ENCODE measurements at places on chromosomes 2 and 18. TPM values are rescaled to one million over a fixed set of nuclear protein-coding genes. Genes with fewer than 3 reads are reported as not detected.

- H3K4me1 ChIP-seq: no peaks in the 10 kb centered on the region
- H3K27me3 ChIP-seq: no peaks in the 10 kb centered on the region
- no peak overlapping the region for H3K27ac ChIP-seq
- no peak overlapping the region for H3K4me3 ChIP-seq
These were observed 55.7 kb downstream of the ARHGEF33 start for GRCh38 chr2:38945372-38945771.

- no peak for DNase-seq
- H3K27ac ChIP-seq: no peak overlapping the region
- no peaks in the 10 kb centered on the region for H3K36me3 ChIP-seq
- no peak overlapping the region for H3K4me3 ChIP-seq
- no peaks in the 10 kb centered on the region for H3K27me3 ChIP-seq
These were observed 17.8 kb upstream of the MPPE1 start for GRCh38 chr18:11925800-11926481.

- no peak overlapping the region for H3K27ac ChIP-seq
- H3K4me1 ChIP-seq: no peaks in the 10 kb centered on the region
- no peaks in the 10 kb centered on the region for H3K27me3 ChIP-seq
- H3K4me3 ChIP-seq: no peak overlapping the region
- no peak for DNase-seq
These were observed 2005.9 kb upstream of the CELF4 start for GRCh38 chr18:39571511-39571910.

The RPL31 gene
- total RNA-seq: 511 TPM

- no peak for DNase-seq
- no peaks in the 10 kb centered on the region for H3K27me3 ChIP-seq
- no peak overlapping the region for H3K27ac ChIP-seq
- H3K4me1 ChIP-seq: no peaks in the 10 kb centered on the region
- H3K36me3 ChIP-seq: no peaks in the 10 kb centered on the region
These were observed 157.4 kb downstream of the MYO3B start for GRCh38 chr2:170335351-170335750.

DNA sequence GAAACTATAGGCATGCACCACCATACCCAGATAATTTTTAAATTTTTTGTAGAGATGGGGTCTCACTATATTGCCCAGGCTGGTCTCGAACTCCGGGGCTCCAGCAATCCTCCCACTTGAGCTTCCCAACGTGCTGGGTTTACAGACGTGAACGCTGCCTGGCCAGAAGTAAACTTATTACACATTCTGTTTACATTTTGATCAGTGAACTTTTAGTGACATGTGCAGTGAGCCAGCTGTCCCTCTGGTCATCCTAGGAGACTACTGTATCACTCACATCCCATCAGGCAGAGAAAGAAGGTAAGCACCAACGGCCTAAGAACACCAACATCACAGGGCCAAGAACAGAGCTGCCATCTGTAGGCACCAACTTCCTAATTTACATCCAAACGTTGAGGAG lies 22.2 kb downstream of the NDUFA10 start:
- no peak overlapping the region for H3K4me3 ChIP-seq
- no peak overlapping the region for H3K27ac ChIP-seq
- H3K27me3 ChIP-seq: no peaks in the 10 kb centered on the region
- DNase-seq: no peak
- no peaks in the 10 kb centered on the region for H3K4me1 ChIP-seq

The TTC27 gene
- 23.2 TPM for total RNA-seq

The SH3RF3 gene
- 37.4 TPM for total RNA-seq

- H3K27ac ChIP-seq: no peak overlapping the region
- H3K36me3 ChIP-seq: no peaks in the 10 kb centered on the region
- DNase-seq: no peak
- H3K4me3 ChIP-seq: no peak overlapping the region
- no peaks in the 10 kb centered on the region for H3K27me3 ChIP-seq
- H3K4me1 ChIP-seq: no peaks in the 10 kb centered on the region
These were observed 2193.8 kb upstream of the PIK3C3 start for GRCh38 chr18:39761273-39761672.

The SLC38A11 gene
- total RNA-seq: 2.0 TPM

The TMEM247 gene
- not detected for total RNA-seq

The RAMP1 gene
- total RNA-seq: 525 TPM

DNA sequence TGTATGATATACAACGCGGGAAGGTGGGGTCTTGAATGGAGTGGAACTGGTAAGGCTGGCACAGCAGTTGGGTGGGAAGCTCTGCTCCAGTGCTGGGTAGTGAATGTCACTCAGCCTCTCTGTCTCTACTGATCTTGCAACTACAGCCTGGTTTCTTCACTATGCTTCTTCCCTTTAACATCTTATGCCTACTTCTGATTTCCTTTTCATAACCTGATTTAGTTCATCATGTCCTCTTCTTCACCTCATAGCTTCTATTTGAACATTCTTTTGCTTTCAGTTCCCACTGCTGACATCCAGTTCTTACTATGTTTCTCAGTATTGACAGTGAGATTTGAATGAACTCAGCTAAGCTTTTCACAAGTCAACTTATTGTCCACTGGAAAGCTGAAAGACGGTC lies 286.2 kb downstream of the ARL6IP6 start:
- H3K27me3 ChIP-seq: no peaks in the 10 kb centered on the region
- H3K36me3 ChIP-seq: no peaks in the 10 kb centered on the region
- no peak overlapping the region for H3K27ac ChIP-seq
- H3K4me3 ChIP-seq: no peak overlapping the region

Data from thoracic aorta (tissue), 2 donors.